Thymus (tissue), 14 donors: ENCODE measurements at places on chromosomes 1 and 21.

GRCh38 chr1:115832651-115833050 lies 8.3 kb downstream of the NHLH2 start:
- DNase-seq: no peak

DNA sequence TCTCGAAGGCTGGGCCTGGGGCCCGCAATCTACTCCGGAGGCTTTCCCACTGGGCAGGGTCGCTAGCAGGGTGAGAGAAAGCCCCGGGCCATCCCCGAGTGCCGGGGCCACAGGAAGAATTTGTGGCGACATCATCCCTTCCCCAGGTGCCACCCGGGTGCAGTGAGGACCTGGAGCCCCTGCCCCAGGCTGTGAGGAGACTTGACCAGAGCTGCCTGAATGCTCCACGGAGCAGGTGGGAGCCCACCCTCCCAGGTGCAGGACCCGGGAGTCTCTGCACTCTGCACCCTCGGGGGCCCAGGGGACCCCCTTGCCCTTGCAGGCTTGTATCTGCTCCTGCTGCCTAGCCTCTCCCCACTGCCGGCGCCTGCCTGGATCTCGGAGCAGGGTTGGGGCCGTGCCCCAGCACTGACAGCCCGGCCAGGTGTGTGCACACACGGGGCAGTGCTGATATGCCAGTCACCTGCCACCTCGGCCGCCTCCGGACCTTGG lies 67.5 kb upstream of the RGS7 start:
- DNase-seq: no peak

DNA sequence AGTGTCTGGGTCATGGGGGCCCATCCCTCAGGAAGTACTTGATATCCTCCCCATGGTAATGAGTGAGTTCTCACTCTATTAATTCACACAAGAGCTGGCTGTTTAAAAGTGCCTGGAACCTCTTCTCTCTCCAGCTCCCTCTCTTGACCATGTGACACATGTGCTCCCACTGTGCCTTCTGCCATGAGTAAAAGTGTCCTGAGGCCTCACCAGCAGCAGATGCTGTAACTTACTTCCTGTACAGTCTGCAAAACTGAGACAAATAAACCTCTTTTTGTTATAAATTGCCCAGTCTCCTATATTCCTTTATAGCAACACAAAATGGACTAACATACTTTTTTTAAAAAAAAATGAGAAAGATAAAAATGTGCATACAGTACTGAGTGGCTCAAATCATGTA lies 24.0 kb downstream of the PUM1 start:
- no peak for DNase-seq

GRCh38 chr1:8252266-8252951 lies 65.5 kb upstream of the SLC45A1 start:
- DNase-seq: no peak

DNA sequence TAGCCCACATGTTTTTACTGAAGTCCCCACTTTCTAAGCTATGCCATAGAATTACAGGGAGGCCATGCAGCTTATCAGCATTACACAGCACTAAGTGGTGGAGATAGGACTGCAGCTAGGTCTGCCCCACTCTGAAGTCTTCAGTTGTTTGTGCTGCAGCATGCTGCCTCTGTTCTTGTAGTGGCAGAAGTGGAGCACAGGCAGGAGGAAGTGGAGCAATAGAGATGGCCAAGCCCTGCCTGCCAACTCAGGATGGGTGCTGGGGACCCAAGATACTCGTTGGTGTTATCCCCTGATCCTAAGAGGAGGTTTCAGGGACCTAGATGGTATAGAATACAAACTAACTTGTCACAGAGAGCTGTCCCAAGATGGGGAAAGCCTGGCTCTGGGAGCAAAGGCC lies 12.9 kb downstream of the MRPL37 start:
- DNase-seq: no peak

DNA sequence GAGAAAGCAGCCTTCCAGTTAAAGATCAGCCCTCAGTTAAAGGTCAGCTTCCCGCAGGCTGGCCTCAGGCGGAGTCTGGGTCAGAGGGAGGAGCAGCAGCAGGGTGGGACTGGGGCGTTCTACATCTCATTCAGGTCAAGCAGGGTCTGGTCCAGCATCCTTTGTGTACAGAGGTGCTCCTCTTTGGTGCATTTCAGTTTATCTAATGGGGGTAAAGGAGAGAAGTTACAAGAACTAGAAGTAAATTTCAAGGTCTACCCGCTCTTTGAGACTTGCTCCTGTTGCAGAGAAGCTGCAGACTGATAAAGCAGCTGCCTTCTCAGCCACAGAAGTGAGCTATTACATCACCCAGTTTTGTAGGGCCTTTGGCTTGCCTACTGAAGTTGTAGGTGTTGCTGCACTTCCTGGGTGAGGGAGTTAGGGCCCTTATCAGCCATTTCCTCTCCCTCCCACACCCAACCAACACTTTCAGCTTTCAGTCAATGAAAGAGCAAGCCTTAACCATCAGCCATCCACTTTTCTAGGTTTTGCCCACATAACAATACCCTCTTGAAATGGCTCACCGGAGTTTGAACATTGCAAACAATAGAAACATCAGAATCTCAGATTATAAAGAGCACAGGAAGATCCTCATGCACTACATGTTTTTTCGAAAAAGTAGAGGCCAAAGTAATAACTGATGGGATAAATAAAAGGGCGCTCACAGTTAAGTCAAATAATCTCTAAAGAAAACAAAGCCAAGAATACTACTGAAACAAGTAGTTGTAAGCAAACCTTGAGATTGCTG lies 2.8 kb upstream of the NUP210L start:
- DNase-seq: peak; percentile 68

DNA sequence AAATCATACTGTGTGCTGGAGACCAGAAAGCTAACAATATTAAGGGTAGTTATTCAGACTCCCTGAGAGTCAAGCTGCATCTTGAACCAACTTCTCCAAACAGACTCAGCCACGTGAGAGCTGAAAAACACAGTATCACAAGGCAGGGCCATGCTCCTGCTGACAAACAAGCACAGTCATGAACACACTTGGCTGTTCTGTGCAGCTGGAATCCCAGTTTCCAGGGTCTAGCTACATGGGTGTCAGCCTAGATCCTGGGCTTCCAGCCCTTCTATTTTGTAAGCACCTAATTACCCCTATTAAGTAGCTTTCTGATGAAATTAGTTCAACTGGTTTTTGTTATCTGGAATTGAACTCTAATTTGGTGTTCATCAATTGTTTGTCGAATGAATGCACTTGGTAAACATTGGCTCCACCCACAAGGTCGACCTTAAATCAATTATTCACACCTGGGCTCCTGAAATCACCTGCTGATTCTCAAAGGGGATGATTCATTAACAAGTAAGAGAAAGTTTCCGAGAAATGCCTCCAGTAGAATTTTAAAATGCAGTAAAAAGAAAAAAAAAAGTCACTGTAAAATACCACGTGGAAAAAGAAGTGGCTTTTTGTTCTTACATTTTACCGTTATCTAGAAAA lies 179.3 kb downstream of the ZC3H11B start:
- DNase-seq: no peak

DNA sequence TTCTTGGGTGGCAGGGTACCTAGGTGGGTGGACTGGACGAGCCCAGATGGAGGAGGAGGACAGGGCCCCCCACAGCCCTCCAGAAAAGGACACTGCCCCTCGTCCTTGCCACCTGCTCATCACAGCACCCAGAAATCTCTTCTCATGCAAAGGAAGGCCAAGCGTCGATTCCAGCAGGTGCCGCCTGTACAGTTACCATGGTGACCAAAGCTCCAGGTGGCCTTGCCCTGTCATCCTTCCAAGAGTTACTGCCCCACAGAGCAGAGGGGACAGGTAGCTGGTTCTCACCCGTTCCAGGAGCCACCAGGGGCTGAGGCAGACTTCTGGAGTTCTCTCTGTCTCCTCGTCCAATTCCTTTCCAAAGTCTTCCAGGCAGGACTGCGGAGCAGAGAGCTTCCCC lies 119.9 kb upstream of the VAMP3 start:
- no peak for DNase-seq

- peak; percentile 52 for DNase-seq
Measured at GRCh38 chr1:6245869-6246496, 2.0 kb downstream of the HES3 start.

DNA sequence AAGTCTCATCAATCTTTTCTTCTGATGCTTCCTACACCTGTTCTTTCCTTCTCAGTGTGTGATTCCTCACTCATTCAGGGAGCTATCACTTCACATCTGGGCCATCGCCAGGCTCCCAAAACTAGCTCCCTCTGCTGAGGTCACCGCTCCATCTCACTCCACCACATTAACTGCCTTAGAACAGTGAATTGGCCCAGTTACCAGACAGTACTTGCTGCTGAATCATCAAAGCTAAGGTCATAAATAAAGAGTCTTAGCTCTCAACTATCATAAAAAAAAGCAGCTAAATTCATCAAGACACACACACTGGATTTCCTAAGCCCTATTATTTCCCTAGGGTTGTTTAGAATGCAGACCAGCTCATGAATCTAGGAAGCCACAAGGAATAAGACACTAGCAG lies 18.8 kb upstream of the SRM start:
- no peak for DNase-seq
